Renal cortex interstitium (tissue), 15 donors: ENCODE measurements at places on chromosomes 2 and 18. TPM values are rescaled to one million over a fixed set of nuclear protein-coding genes. Genes with fewer than 3 reads are reported as not detected.

The STAT4 gene
- polyA plus RNA-seq, result 7.6 TPM

The HOXD8 gene
- 169 TPM for polyA plus RNA-seq

The SERPINB3 gene
- not detected for polyA plus RNA-seq

The HEATR5B gene
- polyA plus RNA-seq, result 24.5 TPM

The RAB6C gene
- polyA plus RNA-seq, result 0.82 TPM

The CUL3 gene
- polyA plus RNA-seq, result 147 TPM

The KIDINS220 gene
- polyA plus RNA-seq, result 88.5 TPM

The RGPD3 gene
- 0.25 TPM for polyA plus RNA-seq

The TFPI gene
- polyA plus RNA-seq, result 32.9 TPM

The C1QL2 gene
- not detected for polyA plus RNA-seq

The TUBA3E gene
- polyA plus RNA-seq, result not detected

The HOXD12 gene
- polyA plus RNA-seq, result 0.62 TPM

The EMX1 gene
- polyA plus RNA-seq, result 30.2 TPM

GRCh38 chr2:62091471-62091870, 104.4 kb upstream of the B3GNT2 start:
- DNase-seq, result no peak

DNA sequence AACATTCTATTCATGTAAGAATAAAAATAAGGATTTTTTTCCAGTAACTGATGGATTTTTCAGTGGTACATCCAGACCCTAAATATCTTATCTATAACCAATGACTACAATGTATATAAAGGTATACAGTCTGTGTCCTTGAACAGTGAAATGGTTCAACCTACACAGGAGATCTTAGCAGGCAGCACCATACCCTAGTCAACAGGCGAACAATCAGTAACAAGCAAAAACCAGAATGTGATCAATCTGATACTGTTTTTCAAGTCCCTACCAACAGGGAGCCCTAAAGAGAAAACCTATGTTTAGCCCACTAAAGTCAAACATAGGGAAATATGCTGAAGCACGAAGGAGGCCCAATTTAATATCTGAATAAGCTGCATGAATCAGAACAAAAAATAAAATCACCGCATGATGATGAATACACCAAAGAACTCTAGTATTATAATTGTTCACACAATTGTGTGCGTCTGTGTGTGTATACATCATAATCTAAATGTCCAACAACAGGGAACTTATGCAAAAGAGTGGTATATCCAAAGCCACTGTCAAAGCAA, 26.0 kb downstream of the PTPN2 start:
- no peak for DNase-seq

- DNase-seq, result no peak
Measured at GRCh38 chr18:11823545-11823944, 27.7 kb upstream of the CHMP1B start.

DNA sequence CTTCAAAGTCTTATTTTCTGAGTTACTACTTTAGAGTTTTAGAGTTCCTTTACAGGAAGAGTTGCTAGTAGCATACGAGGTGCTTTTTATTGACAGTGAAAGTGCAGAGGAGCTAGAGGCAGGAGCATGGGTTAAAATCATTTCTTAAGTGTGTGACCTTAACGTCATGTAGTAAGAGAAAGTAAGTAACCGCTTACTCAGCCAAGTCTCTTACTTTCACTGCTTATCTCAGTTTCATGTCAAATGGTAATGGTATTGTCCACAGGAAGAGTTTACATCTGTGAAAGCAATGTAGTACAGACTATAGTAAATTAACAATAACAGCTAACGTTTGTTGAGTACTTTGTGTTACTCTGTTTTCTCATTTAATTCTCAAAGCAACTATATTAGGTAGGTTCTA, 12.6 kb downstream of the NDUFAF7 start:
- no peak for DNase-seq

- no peak for DNase-seq
Measured at GRCh38 chr18:48836231-48836805, 114.4 kb downstream of the SMAD7 start.

DNA sequence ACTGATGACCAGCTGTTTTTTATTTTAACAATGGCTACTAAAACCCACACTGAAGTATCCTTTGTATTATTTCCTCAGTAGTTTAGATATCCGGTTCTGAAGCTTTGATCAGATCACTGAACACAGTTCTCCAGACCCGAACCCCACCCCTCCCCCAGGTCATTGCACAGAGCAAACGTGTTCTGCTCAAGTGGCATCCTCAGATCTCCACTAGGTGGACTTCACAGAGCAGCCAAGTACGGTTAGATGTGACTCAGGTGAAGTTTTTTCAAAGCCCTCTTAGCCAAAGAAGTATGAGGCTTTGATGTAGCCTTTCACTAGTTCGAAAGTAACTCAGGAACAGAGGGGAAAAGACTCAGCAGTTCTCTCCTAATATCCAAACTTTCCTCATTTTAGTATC, 142.7 kb upstream of the NRP2 start:
- DNase-seq, result no peak

DNA sequence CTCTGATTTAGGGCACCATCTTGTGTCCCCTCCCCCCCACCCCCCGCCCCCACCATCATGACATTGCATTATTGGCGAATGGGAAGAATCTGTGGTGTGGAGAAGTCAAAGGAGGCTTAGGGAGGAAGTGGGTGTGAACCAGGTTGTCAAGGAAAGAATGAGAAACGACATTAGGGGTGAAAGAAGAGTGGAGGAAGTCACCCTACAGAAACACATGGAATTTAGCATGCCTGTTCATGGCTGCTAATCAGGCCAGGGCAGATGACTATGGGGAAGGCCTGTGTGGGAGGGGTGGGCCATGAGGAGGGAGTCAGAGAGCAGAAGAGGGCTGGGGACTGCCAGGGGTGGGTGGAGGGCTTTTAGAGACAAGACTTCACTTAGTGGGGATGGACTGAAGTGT, 81.6 kb downstream of the AOX1 start:
- no peak for DNase-seq

GRCh38 chr18:1784113-1784512, 787.2 kb downstream of the METTL4 start:
- DNase-seq, result no peak

GRCh38 chr18:61474341-61474740, 141.1 kb downstream of the CDH20 start:
- no peak for DNase-seq

GRCh38 chr2:236663287-236664101, 93.9 kb downstream of the ACKR3 start:
- DNase-seq, result no peak

DNA sequence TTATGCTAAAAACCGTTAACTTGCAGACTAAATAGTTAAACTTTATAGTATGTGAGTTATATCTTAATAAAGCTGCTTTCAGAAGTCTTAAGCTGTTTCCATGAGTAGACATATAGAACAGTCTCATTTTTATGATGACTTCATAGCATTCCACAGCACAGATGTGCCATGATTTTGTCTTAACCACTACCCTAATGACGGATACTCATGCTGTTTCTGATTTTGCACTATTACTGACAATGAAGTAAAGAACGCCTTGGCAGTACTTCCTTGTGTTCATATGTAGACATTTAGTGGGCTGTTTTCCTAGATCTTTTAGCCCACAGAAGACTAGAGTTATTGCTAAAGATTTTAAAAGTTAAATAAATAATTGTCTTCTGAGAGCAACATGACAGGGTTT, 175.6 kb upstream of the RAB6C start:
- DNase-seq, result no peak

DNA sequence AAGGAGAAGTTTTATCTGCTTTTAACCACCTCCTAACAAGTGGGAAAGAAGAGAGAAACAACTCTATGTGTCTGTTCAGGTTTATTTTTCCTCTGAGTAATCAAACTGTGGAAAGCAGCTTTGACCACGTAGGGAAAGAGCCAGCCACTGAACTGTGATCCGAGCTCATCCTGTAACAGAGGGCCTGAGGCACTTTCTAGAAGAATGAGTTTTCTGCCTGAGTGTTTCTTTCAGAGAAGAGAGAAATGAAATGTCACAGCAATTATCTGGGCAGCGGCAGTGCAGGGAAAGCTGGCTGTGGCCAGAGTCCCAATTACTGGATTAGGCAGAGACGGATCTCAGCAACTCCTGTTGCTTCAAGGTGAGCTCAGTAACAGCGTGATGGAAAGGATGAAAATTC, 151.9 kb downstream of the CD226 start:
- DNase-seq, result no peak

- no peak for DNase-seq
Measured at GRCh38 chr2:231699006-231699405, 9.3 kb upstream of the PTMA start.

- no peak for DNase-seq
Measured at GRCh38 chr2:118049140-118049815, 35.4 kb upstream of the CCDC93 start.

DNA sequence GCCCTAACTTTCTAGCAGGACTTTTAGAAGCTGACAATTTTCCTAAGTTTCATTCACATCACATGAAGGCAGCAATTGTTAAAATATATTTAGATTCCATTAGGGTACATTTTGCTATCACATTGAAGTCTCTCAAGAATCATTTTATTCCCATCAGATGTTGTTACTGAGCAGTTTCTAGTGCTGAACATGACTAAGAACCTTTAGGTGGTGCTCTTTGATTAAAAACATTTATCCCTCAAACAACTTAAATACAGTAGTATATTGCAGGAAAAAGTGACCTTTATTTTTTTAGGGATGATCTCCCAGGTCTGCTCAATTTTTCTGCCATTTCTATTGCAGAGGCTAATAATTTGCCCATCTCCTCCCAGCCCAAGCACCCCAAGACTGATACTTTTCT, 22.9 kb upstream of the NARS1 start:
- DNase-seq, result no peak

DNA sequence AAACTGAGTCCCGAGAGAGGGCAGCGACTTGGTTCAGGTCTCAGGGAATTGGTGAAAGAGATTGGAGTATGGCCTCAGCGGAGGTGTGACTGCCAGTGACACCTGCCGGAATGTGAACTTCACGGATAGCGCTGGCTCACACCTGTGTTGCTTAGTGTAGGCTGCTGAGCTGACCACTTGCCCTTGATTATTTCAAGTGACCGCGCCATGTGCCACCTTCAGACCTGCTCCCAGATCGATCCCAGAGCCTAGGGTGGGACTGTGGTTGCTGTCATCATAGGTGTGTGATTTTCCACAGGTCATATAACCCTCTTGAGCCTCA, 134.8 kb downstream of the GLI2 start:
- no peak for DNase-seq

GRCh38 chr18:77470569-77471413, 221.1 kb downstream of the GALR1 start:
- no peak for DNase-seq

- no peak for DNase-seq
Measured at GRCh38 chr2:23366720-23367119, 18.3 kb upstream of the KLHL29 start.

- no peak for DNase-seq
Measured at GRCh38 chr18:44258086-44258485, 422.6 kb upstream of the SETBP1 start.

DNA sequence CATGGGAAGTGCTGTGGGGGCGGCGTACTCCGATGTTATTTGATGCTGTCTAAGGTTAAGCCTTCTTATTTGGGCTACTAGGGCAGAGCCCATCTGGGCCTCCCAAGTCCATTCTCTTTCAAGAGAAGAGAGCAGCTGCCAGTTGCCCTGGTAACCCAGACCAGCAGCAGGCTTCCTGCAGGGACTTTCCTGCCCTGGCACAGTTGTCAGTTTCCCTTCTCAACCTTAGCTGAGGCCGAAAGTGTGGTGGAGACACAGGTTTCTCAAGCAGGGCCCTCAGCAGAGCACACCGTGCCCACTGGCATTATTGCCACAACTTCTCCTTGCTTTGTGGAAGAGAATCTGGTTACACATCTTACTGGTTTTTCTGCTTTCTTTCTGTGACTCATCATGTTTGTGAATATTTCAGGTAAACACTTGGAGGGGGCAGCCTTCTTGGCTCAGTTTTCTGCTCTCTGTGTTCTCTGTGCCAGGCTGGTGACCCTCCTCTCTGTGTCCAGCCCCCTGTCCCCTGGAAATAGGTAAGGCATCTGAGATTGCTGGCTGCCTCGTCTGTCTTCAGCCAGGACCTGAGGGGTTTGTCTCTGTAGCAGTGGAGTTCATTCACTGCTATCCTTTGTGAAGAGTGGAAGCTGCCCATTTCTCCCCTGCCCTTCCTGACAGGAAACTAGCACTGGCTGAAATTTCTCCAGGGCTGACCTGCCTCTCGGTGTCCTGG, 111.0 kb downstream of the B3GNT2 start:
- no peak for DNase-seq

- no peak for DNase-seq
Measured at GRCh38 chr2:115183144-115183543, 740.7 kb downstream of the DPP10 start.

- no peak for DNase-seq
Measured at GRCh38 chr18:12990123-12990475, 1.1 kb upstream of the CEP192 start.
